ENCODE measurements at places on chromosomes 3 and 15.

- no peak for DNase-seq
Observed at GRCh38 chr15:52076889-52077781, 35.4 kb downstream of the BCL2L10 start.

- no peak for DNase-seq
Observed at GRCh38 chr15:53984221-53984620, 6.0 kb downstream of the UNC13C start.

DNA sequence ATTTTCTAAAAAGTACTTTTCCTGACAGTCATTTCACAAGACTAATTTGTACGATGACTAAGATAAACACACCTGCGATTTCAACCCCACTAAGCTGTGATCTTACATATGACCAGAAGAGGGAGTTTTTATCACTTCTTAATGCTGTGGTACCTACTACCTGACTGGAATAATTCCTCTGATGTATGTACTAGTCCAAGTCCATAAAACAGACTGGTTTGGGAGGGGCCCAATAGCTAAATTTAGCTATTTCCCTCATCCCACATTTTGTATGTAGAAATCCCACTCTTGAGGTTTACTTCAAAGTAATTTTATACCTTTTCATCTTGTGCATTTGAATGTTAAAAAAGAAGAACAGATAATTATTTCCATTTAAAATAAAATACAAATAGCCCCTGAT lies 49.7 kb upstream of the SCAANT1 start:
- DNase-seq: no peak

GRCh38 chr15:31554261-31554660 lies 227.6 kb downstream of the KLF13 start:
- no peak for DNase-seq

GRCh38 chr15:29687204-29687815 lies 135.0 kb downstream of the TJP1 start:
- DNase-seq: no peak

DNA sequence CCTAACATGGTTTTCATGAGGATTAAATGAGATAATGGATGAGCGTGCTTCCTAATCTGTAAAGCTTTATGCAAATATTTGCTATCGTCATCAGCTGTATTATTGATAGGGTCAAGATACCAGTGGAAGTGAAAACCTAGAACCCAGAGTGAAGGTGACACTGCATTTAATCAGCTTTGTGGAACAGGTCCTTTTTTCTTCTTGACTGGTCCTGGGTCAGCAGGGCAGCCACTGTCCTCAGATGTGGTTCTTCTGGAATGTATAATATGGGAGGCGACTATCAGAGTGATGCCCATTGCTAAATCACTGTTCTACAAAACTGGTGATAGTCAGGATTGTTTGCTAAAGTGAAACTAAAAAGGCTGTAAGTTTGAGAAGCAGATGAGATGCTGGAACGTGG lies 41.4 kb downstream of the SORD start:
- DNase-seq: no peak

GRCh38 chr3:12593473-12593872 lies 36.6 kb downstream of the MKRN2 start:
- DNase-seq: peak; percentile 4

DNA sequence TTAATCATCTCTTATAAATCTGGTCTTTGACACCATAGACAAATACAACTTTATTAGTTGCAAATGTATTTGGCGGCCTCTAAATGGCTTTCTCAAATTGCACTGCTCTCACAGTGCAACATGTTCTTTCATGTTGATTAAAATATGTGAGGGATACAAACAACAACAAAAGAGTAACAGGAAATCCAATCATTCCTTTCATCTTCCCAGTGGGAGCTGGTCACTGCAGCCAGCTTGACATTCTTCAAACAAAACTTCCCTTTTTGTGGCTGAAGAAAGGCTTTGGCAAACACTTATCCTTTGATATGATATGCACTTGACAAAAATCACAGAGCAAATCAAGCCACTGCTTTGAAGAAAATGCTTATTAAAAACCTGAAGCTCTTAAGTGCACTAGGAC lies 973.6 kb downstream of the EPHA3 start:
- no peak for DNase-seq

GRCh38 chr15:64105113-64105704 lies 9.4 kb downstream of the SNX1 start:
- DNase-seq: no peak

DNA sequence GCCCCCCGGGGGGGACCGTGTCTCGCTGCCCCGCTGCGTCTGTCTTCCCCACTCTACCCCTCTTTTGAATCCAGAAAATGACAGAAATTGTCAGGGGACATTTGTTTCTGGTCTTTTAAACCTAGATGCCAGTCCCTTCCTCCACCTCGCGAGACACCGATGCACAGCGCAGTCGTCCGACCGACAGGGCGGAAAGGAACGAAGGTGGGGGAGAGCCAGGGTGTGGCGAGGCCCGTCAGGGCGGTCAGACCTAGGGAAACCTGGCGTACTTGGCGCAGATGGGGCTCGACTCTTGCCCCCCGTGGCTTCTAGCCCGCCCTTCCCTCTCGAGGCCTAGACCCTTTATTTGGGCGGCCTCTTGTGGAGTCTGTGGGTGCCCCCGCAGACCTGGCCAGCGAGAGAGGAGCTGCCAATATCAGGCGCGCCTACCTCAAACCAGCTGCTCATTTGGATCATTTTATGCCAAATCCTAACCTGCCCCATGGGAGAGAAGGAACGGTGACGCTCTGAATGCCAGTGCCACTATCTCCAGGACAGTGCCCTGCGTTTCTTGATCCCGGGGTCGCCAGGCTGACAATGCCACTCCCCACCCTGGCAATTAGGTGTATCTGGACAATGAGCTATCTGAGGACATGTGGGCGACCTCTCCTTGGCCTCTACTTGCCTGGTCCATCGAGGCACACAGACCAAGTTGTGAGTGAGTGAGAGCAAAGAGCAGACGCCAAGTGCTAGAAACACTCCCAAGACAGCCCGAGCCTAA lies 500 bp upstream of the RAB6B start:
- DNase-seq: peak; percentile 10

DNA sequence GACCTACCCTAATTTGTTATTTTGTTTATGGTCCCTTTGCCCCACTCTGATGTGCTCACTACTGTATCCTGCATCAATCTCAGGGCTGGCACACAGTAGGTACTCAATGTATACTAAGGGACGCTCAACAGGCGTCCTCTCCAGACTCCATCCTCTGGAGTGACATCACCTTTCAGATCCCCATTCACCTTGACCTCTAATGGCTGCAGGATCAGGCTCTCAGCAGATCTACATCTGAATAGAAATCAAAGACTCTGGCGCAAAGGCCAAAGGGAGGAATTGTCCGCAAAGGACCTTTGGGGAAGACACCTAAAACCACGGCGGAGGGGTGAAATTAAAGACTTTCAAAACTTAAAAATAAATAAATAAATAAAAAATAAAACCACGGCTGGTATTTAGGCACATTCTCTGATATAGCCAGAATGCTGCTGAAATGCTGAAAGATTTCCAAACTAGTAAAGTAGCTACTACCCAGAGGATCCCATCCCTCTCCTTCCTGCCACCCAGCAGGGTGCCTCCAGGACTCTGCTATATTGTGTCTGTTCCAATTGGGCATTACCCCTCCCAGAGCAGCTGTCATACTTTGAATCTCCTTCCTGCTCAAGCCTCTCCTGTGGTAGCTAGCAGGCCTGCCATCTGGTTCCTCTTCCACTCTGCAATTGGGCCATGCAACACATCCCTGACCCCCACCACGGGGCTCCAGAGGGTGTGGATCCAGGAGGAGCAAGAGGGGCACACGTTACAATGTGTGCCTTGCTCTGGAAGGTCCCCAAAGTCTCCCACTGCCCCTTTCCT lies 6.1 kb downstream of the SHF start:
- DNase-seq: peak; percentile 89

All from NCI-H2171 (cell line).